CD4-positive, alpha-beta T cell treated with Interleukin-15 for 1 hour (primary cell): ENCODE measurements at places on chromosomes 1 and 21.

GRCh38 chr1:2165646-2166045 lies 28.9 kb downstream of the FAAP20 start:
- no peak for DNase-seq

- DNase-seq = no peak
Measured at GRCh38 chr1:203189951-203190352, 3.4 kb upstream of the CHI3L1 start.

DNA sequence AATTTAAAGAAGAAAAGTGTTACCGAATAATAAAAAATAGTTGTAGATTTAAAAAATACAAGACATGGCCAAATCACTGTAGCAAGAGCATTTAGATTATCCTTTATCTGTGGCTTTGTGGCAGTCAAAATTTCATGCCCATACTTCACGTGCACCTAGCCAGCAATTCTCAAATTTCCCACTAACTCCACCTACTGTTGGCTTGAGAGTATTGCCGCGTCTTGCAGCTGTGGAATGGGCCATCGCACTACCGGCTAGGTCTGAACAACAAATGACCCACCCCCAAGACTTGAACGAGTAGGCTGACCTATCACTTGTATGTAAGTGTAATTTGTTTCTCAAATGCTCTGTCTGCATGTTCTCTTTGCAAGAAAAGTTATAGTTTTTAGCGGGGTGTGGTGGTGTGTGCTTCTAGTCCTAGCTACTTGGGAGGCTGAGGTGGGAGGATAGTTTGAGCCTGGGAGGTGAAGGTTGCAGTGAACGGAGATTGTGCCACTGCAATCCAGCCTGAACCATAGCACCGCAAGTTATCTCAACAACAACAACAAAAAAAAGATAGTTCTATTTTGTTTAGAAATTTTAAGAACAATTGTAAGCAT lies 4.1 kb downstream of the KRTAP13-4 start:
- DNase-seq = no peak

GRCh38 chr1:41898191-41898713 lies 20.5 kb downstream of the HIVEP3 start:
- DNase-seq = peak; percentile 81

- DNase-seq = no peak
Measured at GRCh38 chr1:208423526-208423925, 179.3 kb upstream of the PLXNA2 start.

DNA sequence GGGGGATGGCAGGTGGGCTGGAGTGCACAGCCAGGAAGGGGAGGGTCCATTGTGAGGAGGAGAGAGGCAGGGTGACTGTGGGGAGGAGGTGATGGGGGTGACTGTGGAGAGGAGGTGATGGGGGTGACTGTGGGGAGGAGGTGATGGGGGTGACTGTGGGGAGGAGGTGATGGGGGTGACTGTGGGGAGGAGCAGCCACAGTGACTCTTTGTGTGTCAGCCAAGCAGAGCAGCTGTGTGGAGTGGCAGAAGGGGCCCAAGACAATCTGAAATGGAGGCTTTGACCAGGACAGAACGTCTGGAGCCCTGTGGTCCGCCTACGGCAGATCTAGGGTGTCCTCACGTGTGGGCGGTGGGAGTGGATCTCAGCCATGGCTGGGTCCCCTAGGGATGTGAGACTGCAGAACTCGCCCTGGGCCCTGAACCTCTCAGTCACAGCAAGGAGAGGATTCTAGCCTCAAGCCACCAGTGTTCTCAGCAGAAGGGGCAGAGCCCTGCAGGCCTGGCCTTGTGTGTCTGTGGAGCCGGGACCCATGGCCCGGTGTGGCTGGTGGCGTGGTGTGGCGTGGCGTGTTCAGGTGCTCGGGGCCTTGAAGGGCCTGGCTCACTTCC lies 81.5 kb downstream of the OBSCN start:
- no peak for DNase-seq

DNA sequence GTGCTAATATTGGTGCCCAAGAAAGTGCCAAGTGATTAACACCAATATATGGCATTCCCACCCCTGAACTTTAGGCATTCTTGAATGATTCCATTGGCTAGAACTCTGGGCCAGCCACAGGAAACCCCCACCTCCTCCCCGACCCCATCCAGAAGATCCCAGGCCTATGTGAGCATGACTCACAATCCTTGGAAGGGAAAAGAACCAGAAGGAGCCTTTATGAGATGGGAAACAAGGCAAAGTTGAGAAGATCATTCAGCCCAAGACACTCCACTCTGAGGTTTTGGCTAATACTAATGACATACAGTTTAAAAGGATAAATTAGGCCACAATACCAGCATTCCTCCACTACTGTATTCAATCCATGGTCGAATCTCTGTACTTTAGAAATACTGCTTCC lies 21.8 kb downstream of the ELK4 start:
- DNase-seq = no peak

DNA sequence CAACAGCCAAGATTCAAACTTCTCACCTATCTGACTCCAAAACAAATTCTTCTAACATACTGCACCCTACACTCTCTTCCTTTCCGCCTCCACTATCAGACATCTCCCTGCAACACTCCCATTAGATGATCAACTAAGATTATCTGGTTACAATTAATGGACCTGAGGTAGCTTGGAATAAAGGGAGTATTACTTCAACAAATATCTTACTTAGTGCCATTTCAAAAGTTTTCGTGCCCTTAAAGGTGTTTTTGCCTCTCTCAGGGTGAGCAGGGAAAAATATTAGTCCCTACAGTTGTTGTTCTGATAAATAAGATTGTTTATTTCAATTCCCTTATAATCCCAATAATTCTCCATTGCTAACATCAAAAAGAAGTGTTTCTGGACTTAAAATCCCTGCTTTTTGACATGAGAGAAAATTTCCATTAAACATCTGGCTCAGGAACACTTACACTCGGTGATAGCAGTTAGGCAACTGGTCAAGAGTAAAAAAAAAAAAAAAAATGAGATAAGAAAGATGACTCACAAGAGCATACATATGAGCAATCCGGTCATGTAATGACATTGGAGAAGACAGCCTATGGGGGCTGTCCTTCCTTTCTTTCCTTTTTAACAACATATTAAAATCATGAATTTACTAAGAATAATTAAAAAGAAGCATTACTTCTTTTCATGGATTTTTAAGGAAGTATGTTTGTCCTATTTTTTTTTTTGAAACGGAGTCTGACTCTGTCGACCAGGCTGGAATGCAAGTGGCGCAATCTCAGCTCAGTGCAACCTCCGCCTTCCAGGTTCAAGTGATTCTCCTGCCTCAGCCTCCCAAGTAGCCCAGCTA lies 7.6 kb downstream of the RSBN1 start:
- no peak for DNase-seq

DNA sequence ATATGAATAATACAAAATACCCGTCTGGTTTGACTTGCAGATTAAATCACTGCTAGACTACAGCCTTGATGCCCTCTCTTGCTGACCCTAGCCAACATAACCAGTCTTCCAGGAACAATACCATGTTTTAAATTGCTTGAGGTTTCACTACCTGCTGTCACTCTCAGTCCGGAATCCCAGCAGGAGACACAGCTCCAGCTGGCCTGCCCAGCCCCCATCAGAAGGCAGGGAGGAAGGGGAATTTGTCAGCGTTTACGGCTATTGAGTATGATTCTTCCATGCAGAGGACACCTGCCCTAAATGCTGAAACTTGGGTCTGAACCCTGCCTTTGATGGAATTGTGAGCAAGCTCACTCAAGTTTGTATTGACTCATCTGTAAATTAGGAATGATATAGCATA lies 33.0 kb downstream of the ZNF496 start:
- no peak for DNase-seq

DNA sequence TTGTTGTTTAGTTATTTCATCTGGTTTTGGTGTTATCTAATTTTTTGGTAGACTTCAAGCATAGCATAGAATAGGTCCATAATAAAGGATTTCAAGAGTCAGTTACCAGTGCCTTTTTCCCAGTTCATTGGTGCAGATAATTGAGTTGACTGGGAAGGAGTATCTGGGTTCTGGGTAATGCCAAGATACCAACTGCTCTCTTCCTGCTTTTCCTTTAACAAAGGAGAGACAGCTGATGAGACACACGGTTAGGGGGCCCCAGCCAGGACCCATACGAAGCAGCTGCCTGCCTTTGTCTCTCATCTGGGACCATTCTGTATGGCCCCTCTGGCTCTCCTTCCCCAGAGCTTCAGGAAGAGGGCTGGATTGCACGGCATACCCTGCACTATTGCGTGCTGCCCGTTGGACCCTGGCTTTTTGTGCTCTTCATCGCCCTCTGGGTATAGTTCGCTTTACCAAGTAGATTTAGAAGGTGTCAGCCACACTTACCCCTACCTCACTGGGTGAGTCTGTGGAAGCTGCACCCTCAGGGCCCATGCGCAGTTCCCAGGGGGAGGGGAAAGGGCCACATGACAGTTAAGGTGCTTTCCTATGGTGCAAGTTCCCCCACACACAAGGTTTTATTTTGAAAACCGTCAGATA lies 7.0 kb downstream of the NAV1 start:
- DNase-seq = no peak

- DNase-seq = no peak
Measured at GRCh38 chr1:40783001-40783905, at the start of gene KCNQ4. Gene KCNQ4, plus strand, starts transcription at chr1:40783787. Its CDS starts 307 bp downstream, at chr1:40784094.

DNA sequence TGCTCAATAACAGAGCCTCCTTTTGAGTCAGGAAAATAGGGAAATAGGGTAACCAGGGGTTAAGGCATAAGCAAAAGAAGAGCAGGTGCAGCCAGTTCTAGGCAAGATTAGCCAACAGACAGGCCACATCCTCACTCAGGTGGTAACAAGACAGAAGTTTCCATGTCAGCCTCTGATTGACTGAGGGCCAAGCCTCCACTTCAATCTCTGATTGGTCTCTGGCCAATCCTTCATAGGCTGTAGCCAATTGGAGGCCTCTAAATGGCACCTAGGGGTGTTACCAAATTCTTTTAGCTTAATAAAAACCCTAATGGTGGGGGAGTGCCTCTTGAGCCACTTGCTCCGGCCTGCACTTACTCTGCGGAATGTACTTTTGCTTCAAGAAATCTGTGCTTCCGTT lies 37.2 kb downstream of the LACTBL1 start:
- no peak for DNase-seq

DNA sequence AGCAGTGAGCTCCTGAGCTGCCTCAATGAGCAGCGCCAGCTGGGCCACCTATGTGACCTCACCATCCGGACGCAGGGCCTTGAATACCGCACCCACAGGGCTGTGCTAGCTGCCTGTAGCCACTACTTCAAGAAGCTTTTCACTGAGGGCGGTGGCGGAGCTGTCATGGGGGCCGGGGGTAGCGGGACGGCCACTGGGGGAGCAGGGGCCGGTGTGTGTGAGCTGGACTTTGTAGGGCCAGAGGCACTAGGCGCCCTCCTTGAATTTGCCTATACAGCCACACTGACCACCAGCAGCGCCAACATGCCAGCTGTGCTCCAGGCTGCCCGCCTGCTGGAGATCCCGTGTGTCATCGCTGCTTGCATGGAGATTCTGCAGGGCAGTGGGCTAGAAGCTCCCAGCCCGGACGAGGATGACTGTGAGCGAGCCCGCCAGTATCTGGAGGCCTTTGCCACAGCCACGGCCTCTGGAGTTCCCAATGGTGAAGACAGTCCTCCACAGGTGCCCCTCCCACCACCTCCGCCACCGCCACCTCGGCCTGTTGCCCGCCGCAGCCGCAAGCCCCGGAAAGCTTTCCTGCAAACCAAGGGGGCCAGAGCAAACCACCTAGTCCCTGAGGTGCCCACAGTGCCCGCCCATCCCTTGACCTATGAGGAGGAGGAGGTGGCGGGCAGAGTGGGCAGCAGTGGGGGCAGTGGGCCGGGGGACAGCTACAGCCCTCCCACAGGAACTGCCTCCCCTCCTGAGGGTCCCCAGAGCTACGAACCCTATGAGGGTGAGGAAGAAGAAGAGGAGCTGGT lies 12.3 kb downstream of the ZBTB7B start:
- no peak for DNase-seq

- DNase-seq = no peak
Measured at GRCh38 chr1:224689374-224689773, 73.3 kb downstream of the CNIH3 start.

DNA sequence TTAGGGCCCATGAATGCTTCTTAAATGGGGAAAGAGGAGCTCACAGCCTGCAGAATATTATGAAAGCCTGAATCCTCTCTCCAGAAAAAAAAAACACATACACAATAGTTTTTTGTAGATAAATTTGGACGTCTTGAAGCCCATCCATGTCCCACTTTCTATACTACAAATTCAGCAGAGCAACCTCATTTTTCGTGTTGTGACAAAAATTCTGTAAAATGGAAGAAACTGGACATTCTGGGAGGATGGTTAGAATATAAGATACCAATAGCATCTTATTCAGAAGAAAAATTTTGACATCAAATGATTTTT lies 102.1 kb downstream of the ZNF281 start:
- no peak for DNase-seq

- DNase-seq = no peak
Measured at GRCh38 chr1:10537082-10537766, 62.5 kb downstream of the PEX14 start.

- DNase-seq = no peak
Measured at GRCh38 chr1:23825762-23826522, 713 bp upstream of the HMGCL start.

GRCh38 chr1:2624735-2625300 lies 8.0 kb downstream of the MMEL1 start:
- no peak for DNase-seq

DNA sequence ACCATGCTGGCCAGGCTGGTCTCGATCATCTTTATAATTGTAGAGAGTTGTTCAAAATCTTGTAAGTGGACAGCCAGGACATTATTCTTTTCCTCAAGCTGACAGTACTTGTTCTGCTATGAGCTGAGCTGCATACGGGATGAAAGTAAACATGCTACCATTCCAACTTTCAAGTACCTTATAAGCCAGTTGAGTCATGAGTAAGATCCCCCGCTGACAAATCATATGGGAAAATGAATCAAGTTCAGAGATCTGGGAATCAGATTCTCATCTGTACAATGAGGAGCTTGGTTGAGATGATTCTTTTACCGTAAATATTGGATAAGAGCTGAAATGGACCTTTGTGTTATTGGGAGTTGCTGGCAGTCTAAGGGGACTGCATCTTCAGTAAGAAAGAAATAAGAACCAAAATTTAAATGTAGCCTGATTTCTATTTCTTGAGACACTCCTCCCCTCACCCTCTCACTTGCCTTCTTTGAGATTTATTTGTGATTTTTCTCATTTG lies 62.7 kb downstream of the CENPF start:
- no peak for DNase-seq

GRCh38 chr1:183780757-183781156 lies 24.2 kb upstream of the RGL1 start:
- no peak for DNase-seq

DNA sequence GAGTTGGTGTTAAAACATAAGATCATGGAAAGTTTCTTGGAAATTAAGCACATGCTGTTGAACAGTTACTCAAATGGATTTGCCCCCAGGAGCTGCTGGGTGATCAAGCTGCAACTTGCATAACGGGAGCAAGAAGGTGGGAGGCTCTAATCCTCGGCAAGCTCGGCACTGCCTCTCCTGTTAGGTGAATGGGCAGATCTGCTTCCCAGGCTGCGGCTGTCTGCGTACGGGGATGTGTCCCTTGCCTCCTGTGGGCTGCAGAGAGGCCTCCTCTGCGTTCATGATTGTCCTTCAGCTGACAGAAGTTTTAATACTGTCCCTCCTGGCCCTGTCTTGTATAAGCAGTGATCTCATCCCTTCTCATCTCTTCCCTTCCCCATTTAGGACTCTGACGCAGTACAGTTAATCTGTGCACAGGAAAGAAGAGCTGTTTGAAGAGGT lies 36.7 kb downstream of the ATP1A1 start:
- no peak for DNase-seq
